EH (cell line): ENCODE measurements at places on chromosomes 16 and 17.

DNA sequence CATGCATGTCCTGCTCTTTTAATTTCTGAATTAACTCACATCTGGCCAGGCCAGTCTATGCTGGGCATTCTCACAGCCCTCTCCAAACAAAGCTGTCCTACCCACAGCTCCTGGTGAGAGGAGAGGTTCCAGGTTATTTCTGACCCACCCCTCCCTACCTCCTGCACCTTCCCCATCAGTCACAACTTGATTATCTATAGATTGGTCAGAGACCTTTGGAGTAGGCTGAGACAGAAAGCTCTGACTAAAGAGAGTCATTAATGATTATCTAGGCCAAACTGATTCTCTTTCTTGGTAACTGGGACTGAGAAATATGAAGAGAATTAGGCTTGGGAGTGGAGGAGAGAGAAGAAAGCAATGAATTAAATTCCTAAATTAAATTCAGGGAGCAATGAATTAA lies 1.4 kb upstream of the KRT222 start:
- DNase-seq = no peak

GRCh38 chr16:1027501-1027815 lies 45.1 kb upstream of the SSTR5 start:
- no peak for DNase-seq

- DNase-seq = no peak
These were observed 7.7 kb upstream of the SPATA2L start for GRCh38 chr16:89709166-89709565.

GRCh38 chr17:34493917-34494316 lies 85.5 kb upstream of the TMEM132E start:
- DNase-seq = no peak

DNA sequence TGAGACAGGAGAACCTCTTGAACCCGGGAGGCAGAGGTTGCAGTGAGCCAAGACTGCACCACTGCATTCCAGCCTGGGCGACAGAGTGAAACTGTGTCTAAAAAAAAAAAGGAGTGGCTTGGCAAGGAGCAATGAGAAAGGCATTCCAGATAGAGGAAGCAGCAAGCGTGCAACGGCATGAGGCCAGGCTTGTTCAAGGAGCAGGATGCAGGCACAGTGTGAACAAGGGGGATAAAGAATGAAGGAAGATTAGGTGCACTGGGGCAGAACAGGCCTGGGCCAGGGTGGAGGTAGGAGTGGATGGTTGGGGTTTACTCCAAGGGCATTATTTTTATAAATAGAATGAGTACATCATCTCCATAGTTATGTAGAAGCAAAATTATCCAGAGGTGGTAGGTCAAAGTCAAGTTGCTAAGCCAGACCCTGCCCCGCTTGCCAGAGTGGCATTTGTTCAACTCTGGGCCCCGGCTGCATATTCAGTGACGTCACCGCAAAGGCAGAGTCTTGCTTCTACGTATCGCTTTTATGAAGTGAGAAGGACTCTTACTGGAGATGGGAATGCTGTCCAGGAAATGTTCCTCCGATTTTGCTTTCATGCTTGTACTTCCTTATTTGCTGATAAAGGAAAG lies 100.2 kb downstream of the KATNIP start:
- DNase-seq = peak; percentile 26

- DNase-seq = no peak
These were observed 11.6 kb downstream of the IL34 start for GRCh38 chr16:70657956-70658355.

DNA sequence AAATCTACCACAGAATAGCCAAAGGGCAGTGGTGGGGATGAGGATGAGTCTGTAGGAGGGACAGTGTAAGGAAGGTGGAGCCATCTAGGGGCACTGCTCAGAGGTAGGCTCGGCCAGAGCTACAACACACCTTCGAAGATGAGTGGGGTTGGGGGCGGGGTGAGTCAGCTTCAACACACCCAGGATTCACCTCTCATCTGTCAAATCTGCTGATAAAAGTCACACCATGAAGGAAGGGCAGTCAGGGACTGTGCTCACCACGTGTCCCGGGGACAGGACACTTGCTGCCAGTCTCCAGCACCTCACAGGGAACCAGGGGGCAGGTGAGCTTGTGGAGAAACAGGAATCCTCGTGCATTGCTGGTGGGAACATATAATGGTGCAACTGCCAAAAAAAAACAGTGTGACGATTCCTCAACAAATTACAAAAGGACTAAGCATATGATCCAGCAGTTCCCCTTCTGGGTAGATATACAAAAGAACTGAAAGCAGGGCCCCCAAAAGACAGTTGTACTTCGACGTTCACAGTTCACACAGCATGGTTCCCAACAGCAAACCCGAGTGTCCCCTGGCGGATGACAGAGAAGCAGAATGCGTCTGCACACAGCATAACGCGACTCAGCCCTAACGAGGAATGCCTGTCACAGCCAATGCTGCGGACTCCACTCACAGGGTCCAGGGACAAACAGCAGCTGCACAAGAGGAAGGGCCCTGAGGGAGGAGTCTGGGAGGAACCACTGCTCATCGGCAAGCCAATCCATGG lies 133.1 kb downstream of the ANKRD11 start:
- no peak for DNase-seq

DNA sequence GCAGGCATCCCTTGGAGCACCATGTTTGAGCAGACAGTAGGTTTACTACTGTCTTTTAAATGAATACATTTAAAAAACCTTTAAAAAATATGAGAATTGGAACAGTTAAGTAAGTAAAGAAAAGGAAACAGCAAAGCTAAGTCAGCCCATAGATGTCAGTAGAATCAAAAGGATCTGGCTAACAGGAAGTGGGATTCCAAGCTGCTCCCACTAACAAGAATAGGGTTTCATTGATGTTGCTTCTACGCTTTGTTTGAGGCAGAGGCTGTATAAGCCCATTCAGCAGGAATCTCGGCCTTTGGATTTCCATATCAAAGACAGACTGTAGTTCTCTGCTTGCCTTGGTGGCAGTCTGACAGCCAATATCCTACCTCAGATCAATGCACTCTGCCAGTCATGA lies 122.9 kb upstream of the ELAC2 start:
- DNase-seq = peak; percentile 23

DNA sequence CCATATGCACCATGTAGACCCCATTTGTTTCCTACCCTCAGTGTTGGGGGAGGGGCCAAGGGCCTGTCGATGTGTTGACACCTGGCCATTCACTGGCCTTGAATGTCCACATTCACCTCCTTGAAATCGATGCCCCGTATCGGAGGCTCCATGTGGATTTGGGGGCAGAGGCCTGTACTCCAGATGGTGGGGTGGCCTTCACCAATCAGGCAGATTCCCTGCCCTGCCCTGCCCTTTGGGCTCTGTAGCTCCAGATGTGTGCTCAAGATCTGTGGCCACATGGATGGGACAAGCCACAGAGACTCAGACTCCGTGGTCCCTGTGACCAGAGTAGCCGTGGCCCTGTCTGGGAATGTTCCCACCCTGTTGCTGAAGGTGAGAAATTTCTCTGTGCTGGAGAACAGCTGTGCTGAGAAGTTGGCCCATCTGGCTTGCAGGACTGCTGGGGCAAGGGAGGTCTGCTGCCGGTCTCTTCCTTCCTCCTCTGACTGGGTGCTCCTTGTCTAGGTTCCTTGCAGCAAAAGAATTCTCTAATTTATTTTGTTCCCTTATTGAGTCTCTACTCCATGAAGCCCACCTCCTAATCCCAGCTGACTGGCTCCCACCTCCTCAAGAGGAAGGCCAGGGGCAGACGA lies 221.3 kb downstream of the SEC14L1 start:
- DNase-seq = no peak

- no peak for DNase-seq
These were observed 22.1 kb downstream of the NUBP1 start for GRCh38 chr16:10765772-10766171.

- DNase-seq = no peak
These were observed 30.1 kb downstream of the HOXB1 start for GRCh38 chr17:48500435-48501426.

- no peak for DNase-seq
These were observed 5.2 kb downstream of the P4HB start for GRCh38 chr17:81854974-81855774.

DNA sequence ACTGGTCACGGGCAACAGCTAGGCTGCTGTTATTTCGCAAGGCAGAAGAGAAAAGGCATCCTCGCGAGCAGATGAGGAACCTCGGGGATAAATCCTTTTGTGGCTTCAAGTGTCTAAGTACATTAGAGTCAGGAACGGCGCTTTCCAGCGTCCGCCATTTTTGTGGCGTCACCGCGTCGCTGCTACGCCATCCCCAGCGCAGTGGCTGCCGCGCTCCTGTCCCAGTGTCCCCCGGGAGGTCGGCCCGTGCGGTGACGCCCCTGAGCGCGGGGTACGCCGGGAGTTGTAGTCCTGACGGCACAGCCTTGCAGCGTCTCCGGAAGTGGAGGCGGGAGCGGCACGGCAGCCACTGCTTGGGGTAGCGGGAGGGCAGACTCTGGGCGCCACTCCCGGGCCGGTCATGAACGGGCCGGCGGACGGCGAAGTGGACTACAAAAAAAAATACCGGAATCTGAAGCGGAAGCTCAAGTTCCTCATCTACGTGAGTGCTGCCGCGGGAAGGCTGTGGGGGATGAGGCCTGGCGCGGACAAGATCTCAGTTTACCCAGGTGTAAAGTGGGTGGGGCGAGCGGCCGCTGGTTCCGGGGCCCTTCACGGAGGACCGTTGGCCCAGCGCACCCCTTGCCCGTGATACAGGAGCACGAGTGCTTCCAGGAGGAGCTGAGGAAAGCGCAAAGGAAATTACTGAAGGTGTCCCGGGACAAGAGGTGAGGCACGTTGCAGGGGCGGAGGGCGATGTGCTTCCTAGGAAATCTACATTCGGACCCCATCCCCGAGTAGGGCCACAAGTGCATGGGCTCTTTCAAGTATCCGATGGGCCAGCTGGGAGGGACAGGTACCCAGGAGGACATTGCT lies at the start of gene INO80E:
Gene INO80E (plus strand): TSS at position 331 of the 855 bp plus-strand sequence. CDS start 70 bp downstream, at position 401.
- peak; percentile 96 for DNase-seq

DNA sequence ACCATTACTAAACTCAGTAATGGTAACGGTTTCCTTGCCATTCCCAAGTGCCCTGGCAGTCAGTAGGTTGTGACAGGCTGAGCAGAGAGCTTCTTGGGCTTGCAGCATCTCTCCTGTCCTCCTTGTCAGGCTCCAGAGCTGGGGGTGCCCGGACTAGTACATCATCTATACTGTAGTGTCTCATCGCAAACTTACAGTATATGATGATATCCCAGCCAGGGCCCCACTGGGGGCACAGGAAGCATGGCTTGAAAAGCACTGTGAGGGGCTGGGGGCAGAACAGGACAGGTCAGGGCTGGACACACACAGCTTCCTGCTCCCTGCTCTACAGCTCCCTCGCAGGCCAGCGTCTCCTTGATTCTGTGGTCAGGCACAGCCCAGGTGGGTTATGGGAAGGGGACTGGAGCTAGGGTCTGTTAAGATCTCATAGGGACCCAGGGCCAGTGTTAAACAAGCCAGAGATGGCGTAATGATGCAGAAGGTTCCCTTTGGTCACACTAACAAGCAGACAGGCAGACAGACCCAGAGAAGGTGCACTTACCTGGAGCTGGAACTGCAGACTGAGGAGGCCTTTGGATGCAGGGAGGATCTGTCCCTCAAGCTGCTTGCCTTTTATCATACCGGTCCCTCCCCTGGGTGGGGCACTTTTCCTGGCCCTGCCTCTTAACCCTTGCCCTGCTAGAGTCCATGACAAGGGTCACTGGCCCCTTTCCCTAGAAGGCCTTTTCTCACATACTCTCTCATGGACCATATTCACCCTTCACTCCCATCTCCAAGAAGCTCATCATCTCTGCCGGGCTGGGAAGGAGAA lies 6.8 kb downstream of the ERAL1 start:
- no peak for DNase-seq

DNA sequence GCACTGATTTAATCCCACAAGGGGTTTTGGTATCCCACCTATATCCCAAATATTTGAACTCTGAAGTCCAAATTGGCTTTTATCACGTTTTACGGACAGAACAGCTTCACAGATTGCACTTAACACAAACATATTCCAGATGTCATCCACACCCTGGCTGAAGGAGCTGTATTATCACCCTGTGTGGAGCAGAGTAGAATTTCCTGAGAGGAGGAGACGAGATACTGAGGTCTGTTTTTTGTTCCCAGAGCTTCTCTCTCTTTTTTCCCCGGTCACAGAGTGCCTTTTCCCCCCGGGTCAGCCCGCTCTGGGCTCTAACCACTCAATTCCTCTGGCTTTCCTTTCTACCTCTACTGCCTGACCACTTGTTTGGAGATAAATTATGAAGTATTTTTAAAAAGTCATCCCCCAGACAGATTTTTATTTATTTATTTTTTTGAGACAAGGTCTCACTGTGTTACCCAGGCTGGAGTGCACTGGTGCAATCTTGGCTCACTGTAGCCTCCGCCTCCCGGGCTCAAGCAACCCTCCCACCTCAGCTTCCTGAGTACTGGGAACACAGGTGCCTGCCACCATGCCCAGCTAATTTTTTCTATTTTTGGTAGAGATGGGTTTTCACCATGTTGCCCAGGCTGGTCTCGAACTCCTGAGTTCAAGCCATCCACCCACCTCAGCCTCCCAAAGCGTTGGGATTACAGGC lies 30.7 kb downstream of the DNAH2 start:
- DNase-seq = peak; percentile 46

DNA sequence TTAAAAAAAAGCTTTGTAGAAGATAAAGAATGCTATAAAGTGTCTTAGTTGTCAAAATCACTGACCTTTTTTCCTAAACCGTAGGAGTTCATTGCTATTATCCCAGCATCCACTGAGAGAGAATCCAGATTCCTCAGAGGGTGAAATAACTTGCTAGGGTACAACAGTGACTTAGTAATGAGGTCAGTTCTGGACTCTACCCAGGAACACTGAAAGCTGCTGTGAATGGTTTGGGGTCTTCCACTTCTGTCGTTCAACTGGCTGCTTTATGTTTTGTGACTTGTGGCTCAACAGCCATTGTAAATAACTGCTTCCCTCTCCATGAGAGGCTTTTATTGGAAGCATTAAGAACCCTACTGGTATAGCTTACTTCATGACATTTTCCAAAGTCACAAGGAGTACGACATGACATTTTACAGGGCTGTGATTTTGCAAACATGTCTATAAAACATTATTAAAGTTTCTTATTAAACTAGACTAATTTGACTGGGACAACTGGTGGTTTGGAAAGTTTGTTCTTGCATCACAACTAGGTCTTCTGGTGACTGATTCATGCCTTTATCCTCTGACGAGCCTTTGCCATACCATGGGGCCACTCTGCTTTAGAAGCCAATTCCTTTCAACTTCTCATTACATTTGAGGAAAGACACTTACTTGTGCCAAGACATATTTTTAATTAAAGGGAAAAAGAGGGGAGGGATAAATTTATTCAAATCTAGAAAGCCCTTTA lies 92.2 kb upstream of the CDH11 start:
- DNase-seq = peak; percentile 40

DNA sequence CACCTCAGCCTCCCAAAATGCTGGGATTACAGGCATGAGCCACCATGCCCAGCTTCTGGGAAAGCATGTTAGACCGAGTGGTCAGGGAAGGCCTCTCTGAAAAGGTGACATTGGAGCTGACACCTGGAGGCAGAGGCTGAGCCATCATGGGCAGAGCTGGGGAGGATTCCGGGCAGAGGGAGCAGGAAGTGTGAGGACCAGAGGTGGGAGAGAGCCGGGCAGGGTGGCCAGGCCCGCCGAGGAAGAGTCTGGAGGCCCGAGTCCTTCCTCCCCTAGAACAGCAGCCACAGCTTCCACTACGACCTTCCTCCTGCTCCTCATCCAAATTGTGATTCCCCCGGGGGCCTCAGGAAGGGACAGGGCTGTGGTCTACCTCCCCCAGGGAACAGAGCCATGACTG lies 74.7 kb downstream of the COG7 start:
- no peak for DNase-seq

- DNase-seq = no peak
These were observed 4.5 kb downstream of the TMEM114 start for GRCh38 chr16:8585857-8586256.

GRCh38 chr16:75922250-75922649 lies 196.0 kb upstream of the CPHXL start:
- no peak for DNase-seq
